ENCODE measurements at places on chromosomes 7 and 10. TPM values are rescaled to one million over a fixed set of nuclear protein-coding genes. Genes with fewer than 3 reads are reported as not detected.

Gene SYCE1
- total RNA-seq, result not detected

Gene HECW1
- total RNA-seq, result 1.7 TPM

Gene VAX1
- not detected for total RNA-seq

Gene CLDN4
- total RNA-seq, result not detected

Gene IGFBP3
- 224 TPM for total RNA-seq

- DNase-seq, result no peak
Measured at GRCh38 chr10:75021379-75022249, 89.8 kb upstream of the SAMD8 start.

DNA sequence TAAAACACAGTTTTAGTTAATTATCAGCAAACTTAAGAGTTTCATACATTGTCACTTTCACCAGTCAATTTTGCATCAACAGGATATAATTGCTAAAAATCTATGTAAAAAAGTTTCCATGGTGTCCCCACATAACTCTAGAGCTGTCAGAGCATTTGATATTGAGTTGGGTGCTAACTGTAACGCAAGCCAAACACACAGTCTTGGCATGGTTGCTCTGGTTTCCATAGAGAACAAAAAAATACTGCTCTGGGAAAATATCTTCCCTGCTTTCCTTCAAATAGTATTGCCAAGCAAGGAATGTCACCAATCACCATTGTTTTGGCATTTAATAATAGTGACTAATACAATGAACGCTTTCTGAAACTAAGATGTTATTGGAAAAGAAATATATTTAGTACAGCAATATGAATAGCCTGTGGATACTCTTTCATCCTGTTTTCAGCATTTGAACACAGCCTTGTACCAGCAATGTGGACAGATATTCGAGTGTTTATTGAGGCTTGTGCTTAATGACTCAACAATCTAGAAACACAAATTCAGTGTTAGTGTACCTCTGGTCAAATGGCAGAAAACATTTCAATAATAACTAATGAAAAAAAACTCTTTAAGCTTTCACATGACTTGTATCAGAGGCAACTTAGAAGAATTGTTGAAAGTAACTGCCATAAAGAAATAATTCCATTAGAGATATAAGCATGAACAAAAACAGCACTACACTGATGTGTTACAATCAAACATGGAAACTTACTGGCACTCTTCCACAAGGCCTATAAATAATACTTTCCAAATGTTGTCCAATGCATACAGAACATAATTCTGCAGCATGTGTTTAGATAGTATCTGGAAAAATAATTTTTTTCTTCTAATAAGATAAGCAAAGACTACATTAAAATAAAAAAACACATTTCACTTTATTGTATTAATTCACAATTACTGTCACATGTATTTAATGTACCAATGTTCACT is 1469.5 kb upstream of the CELF2 start:
- no peak for DNase-seq

GRCh38 chr10:2949221-2949947 is 118.0 kb upstream of the PFKP start:
- DNase-seq, result no peak

- DNase-seq, result no peak
Measured at GRCh38 chr7:9026121-9026520, 592.7 kb downstream of the NXPH1 start.

DNA sequence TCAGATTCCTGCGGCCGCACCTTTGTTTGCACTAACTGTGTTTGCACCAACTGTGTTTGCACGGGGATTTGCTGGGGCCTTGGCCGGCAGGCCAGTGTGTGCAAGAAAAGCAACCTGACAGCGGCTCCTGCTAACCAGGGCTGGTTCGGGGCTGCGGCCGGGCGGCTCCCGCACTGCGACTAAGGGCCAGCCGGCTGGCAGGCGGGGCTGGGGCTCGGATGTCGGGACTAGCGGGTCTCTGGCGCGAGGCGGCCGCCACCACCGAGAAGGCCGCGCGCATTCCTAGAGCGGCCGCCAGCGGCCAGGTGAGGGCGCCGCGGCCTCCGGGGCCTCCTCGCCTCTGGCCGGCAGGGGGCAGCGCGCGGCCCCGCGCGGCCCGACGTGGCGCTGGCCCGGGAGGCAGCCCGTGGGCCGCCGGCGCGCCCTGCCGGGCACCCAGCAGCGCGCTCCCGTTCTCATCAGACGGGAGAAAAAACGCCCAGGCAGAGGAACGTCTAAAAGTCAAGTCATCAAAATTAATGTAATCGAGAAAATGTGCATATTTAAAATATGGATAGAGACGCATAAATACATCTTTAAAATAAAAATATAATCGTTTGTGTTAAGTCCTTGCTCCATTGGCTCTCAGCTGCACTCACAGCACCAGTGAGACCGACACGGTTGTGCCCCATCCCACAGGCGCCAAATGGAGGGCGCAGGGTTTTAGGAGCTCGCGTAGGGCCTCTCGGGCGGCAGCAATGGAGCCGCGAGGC is 38.5 kb downstream of the ZNF777 start:
- peak; percentile 64 for DNase-seq

DNA sequence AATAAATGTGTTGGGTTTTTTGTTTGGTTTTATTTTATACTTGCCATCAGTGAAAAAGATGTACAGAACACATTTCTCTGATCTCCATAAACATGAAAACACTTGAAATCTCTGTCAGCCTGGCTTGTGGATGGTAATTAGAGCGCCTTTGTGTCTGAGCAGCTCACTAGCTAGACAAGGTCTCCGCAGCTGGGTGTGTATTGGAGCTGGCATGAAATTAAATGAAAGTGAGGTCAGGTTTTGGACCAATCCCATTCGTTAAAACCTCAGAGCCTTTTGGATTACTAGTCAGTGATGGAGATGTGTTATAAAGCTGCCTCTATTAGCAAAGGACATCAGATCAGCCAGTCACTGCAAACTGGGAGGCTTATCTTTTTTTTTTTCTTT is 2.7 kb downstream of the FRAT1 start:
- DNase-seq, result no peak

GRCh38 chr10:102246261-102246660 is 929 bp downstream of the GBF1 start:
- no peak for DNase-seq

DNA sequence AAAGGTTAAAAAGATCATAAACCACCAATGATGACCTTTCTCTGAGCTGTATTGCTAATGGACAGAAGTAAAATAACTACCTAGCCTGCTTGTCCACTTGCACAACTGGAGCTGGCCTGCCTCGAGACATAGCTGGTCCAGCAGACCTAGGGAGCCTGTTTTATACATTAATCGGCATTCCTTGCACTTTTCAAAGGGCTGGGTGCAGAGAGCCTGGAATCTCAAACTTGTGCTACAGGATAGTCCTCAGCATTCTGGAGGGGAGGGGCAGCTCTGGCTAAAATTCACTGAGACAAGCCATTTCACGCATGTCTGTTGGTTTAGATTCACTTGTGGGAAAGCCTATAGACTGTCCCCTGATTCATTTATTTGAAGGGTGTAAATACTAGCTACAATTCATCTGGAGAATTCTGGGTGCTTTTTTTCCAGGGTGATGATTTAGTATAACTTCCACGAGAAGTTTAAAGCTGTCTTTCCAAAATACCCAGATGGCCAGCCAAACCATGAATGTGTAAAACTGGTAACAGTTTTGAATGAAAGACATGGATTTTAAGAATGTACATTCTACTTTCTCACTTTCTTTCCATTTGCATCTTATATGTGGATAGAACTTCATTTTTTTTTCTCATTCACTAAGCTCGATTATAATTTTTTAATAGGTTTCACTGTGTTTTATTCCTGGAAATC is 389.4 kb downstream of the KCNMA1 start:
- no peak for DNase-seq

- no peak for DNase-seq
Measured at GRCh38 chr7:84372712-84373111, 178.1 kb upstream of the SEMA3A start.

GRCh38 chr10:86336341-86336740 is 30.3 kb downstream of the GRID1 start:
- DNase-seq, result no peak

GRCh38 chr7:5629941-5630340 is 151.5 kb downstream of the RNF216 start:
- peak; percentile 72 for DNase-seq

GRCh38 chr7:30147785-30148184 is 13.0 kb downstream of the MTURN start:
- no peak for DNase-seq

DNA sequence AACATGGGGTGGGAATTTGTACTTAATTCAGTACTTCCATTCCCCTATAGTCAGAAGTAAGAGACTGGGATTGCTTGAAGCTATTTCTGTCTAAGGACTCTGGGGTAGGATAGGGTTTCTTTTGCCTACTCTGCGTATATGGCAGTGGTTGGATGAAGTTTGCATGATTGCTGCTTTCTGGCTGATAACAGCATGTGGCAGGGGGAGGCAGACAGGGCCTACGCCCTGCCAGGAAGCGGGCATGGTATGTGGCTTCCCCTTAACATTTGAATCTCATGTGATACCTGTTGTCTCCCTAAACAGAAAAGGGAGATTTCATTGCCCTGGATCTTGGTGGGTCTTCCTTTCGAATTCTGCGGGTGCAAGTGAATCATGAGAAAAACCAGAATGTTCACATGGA is 57.1 kb downstream of the TACR2 start:
- DNase-seq, result no peak

DNA sequence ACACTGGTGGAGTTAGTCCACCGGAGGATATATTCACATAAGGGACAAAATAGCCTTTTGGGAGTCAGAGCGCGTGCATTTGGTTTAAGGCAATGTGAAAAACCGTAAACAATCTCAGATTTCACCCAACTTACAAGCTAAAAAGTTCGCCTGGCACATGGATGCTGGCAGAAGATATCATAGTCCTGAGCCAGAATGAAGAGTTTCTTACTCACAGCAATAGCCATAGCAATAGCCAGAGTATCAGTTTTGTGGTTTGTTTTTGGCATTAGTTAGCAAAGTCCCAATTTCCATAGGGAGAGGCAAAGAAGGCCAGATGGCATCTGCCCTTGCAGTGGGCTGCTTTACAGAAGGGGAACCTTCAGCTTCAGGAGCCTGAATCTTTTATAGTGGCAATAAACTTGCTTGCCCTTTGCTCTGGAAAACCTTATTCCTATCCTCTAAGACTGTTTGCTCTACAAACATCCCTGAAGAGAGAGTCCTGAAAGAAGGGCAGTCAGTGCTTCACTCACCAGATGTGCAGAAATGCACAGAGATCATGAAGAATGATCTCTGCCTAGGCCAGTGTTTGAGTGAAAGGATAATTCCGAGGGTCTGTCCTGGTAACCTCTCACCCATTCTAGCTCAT is 28.7 kb upstream of the RSBN1L start:
- DNase-seq, result peak; percentile 67

GRCh38 chr7:74511345-74511744 is 57.6 kb downstream of the GTF2IRD1 start:
- no peak for DNase-seq

Data from MG63 (cell line).